Left cardiac atrium (tissue), 4 donors: ENCODE measurements at places on chromosomes 16 and 17.

DNA sequence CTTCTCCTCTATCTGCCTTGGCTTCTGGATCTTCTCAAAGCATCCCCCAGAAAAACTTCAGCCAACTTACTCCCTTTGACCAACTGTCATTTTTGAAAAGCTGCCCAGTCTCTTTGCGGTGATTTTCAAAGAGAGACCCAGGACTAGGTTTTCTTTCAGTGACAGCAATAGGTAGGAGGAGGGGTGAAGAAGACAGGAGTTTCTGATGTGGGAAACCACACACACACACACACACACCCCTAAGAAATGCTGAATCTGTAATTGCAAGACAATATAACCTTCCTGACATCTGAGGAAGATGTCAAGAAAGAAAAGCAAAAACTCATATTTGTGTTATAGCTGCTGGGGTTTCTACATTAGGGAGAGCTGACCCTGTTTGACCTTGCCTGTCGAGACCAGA lies 5.2 kb downstream of the FAM20A start:
- no peak for DNase-seq

GRCh38 chr17:17216776-17217175 lies 10.6 kb upstream of the PLD6 start:
- no peak for DNase-seq

- DNase-seq, result peak; percentile 29
Measured at GRCh38 chr16:79328402-79329165, 272.0 kb downstream of the MAF start.

DNA sequence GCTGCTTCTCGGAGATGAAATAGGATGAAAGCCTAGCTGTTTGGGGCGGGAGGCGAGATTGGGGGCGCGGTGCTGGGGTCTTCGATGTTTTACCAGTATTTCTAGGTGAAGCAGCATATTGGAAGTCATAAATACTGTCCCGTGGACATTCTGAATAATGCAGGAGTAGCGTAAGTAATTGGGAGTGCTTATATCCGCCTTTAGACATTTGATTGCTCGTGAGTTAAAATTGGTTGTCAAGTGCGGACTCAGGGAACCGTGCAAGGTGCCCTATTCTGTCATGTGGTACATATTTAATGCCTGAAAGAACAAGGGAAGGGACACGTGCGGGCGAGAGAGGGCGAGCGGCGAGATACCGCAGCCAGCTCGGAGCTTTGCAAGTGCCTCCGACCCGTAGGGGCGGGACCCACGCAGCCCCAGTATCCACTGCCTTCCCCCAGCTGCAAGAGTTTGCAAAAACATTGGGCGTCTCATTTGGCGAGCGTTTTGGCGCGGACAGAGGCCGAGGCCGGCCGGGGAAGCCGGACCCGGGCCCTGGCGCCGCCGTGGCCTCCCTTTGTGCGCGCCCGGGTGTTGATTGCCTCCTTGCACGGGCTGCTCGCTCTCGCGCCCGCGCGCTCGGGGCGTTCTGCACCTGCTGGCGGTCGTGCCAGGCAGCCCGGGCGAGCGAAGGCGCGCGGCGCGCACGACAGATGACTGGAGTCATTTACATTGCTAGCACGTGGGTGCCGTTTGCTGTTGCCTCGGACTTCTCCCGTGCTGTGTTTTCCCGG lies 849.8 kb upstream of the RBFOX1 start:
- DNase-seq, result no peak

DNA sequence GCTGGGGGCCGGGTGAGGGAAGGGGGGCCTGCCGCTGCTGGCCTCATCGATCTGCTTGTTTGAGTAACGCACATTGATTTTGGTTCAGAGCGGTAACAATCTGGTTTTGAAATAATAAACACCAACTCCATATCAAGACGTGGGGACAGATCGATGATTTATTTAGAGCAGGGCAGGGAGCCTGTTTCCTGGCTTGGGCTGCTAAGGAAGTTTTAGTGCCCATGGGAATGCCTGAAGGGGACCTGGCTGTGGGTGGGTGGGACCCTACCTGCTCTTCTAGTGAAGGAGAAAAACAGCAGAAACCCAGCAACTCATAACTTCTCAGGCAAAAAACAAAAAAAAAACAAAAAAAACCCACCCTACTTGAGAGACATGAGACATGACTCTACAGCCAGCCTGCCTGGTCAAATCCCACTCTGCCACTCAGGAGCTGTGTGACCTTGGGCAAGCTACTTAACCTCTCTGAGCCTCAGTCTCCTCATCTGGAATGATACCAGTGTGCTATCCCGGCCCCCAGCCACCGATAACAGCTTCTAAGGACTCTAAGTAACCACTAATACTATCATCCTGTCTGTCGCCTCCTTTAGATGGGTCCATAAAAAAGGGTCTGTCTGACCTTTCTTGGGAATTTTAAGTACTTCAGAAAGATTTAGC lies 66.0 kb downstream of the PIPOX start:
- no peak for DNase-seq

GRCh38 chr17:1908699-1909309 lies 79.0 kb downstream of the RPA1 start:
- DNase-seq, result peak; percentile 62

DNA sequence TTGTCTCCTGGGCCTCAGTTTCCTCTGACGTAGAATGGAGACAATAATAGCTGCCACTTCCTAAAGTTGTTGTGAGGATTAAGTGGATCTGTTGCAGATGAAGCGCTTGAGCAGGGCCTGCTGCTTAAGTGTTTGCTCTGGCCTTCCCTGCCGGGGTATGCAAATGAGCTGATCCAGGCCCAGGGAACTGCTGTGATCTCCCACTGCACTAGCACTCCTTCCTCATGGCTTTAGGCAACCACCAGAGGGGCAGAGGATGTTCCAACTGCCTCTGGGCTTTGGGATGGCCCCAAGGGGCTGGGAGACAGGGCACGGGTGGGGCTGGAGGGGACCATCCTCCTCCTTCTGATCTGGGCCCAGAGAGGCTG lies 6.2 kb downstream of the SBK1 start:
- DNase-seq, result no peak
